ENCODE measurements at places on chromosomes 7 and 10.

DNA sequence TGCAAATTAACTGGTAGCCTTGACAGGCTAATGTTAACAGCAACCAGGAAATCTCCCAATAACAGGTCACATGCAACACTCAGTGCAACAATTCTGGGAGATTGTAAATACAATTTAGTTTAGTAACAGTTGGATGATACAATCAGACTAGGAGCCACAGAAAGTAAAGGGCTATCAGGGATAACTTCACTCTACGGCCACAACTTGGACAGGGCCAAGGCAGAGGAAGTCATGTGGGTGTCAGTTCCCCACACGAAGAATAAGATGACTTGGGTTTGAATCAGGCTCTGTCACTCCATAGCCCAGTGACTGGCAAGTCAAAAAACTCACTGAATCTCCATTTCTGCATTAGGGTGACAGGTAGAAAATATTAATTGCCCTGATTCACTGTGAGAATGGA is 217.3 kb upstream of the CCDC6 start:
- no peak for DNase-seq

DNA sequence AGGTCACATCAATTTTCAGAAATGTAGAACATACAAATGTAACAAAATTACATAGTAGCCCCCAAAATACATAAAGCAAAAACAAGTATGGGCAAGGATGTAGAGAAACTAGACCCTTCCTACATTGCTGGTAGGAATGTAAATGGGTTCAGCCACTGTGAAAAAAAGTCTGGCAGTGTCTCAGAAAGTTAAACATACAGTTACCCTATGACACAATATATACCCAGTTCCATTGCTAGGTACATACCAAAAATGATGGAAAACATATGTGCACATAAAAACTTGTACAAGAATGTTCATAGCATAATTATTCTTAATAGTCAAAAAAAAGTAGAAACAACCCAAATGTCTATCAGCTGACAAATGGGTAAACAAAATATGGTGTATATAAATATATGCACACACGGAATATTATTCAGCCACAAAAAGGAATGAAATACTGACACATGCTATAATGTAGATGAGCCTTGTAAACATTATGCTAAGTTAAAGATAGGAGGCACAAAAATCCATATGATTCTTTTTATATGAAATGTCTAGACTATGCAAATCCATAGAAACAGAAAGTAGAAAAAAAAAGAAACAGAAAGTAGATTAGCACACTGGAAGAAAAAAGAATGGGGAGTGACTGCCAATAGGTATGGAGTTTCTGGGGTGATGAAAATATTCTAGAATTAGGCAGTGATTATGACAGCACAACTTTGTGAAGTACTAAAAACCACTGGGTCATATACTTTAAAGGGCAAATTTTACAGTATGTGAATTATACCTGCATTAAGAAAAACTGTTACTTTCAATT is 13.5 kb downstream of the HERPUD2 start:
- no peak for DNase-seq

- DNase-seq: peak; percentile 40
These were observed 563 bp upstream of the COA1 start for GRCh38 chr7:43729924-43730248.

DNA sequence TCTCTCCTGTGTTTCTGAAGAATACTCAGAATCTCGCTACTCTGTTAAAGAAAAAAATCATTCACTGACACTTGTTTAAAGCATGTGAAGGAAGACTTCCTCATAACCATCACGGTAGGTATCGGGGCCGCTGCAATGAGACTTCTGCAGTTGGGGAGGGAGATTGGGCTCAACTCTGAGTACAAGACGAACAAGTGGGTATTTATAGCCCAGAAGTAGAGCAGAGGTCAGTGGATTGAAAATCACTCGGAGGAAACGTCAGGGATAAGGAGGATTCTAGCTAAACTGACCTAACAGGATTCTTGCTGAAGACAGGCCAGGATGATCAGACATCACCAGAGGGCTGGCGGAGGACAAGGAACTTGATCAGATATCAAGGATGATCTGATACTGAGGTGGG is 33.3 kb downstream of the ITPRIP start:
- DNase-seq: no peak

DNA sequence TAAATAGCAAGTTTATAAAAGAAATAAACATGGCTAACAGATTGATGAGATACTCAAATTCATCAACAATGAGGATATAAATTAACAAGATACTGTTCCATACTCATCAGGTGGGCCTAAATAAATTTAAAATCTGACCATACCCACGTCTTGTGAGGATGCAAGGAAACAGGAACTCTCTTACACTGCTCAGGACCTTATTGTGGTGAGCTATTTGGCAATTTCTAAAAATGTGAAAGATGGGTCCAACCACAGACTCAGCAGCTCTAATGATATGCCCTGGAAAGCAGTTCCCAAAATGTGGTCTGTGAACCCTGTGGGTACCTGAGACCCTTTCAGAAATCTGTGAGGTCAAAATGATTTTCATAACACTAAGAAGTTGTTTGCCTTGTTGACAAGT is 21.5 kb downstream of the RPP38 start:
- DNase-seq: no peak

- DNase-seq: no peak
These were observed 737 bp downstream of the CNNM2 start for GRCh38 chr10:102918817-102919245.

GRCh38 chr7:108101759-108102158 is 28.4 kb downstream of the LAMB4 start:
- DNase-seq: no peak

DNA sequence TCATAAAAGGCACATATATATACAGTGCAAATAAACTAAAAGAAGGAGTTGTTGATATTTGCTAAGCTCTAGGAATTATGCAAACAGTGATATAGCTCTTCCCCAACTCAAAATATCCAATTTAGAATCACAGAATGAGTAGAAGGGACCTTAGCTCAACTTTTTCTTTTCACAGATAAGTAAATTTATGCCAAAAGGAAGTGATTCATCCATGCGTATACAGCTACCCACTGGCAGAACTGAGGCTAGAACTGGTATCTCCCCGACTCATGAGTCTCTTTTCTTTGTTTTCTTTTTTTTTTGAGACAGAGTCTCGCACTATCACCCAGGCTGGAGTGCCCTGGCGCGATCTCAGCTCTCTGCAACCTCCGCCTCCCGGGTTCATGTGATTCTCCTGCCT is 54.2 kb upstream of the SVIL start:
- DNase-seq: peak; percentile 58

DNA sequence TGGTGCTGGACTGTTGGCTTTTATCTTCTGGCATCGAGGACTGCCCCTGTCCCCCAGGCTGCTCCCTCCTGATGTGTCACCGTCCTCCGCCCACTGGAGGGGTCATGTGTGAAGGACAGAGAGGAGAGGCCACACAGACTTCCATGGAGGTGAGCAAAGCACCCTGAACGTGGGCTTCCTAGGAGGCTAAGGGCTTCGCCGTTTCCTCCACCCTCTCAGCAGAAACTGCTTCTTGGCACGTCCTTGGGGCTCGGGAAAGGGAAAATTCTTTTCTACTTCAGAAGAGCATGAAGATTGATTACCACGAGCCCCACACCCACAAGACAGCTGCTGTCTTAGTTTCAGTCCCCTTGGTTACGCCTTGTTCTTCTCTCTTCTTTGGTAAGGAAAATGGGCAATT is 218.2 kb downstream of the CCDC3 start:
- DNase-seq: no peak

GRCh38 chr7:107045195-107045960 is 873 bp downstream of the PRKAR2B start:
- no peak for DNase-seq

DNA sequence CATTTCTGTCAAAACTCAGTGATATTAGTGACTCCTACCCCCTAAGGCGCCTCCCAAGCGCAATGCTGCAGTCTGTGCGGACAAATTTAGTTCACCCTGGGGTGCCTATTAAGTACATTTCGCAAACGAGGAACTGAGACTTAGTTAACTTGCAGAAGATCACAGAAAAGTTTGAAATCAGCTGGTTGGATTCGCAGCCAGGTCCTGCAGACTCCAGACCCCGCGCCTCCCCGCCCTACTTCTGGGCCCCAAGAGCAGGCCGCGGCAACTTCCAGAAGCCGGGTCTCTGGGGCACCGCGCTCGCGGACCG is 588 bp downstream of the CYREN start:
- DNase-seq: no peak

DNA sequence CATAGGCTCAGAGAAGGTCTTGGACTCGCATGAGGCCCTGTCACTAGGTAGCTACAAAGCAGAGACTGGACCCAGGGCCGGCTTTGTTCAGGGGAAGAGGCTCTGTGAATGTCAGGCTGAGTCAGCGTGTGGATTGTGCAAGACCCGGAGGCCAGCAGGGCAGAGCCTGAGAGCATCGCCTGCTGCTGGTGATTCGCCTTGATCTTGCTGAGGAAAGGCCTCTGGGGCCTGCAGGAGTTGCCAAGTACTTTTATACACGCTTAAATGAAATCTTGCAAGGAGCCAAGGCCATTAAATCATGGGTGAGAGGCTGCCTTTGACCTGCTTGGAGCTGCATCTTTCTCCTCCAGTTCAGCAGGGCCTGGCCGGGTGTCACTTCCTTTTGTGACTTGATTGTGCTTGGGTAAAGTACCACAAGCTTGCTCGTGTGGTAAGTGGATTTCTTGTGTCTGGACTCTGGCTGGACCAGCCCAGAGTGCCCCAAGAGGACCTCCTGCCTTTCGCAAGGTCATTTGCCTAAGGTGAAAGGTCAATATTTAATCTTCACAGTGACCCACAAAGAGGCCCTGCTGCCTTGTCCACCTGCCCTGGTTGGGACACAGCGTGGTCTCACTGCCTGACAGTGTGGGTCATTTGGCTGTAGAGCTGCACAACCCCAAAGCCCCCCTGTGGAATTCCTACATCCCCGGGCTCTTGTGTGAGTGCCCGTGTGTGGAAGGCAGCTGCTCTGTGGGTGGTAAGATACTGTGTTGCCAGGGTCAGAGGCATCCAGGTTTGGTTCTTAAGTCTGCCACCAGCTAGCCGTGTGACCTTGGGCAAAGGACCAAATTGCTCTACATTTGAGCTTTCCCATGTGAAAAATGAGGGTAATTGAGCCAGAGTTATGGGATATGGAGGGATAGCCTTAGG is 38.6 kb upstream of the SH2D4B start:
- DNase-seq: peak; percentile 91

DNA sequence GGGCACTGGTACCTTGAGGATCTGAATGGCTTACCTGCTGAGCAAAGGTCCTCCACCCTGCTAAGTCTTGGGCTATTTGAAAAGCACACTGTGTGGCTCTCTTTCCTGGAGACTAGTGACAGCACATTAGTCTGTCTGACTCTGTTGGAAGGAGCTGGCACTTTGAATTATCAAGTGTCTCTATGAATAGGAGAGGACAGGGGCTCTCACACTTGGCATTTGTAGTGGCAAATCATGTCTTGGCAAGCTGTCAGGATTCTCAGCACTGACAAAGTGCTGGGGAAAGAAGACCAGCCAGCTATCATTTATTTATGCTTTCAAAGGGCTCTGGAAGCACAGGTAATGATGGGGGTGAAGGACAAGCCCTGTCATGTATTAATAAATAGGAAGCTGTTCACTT is 62.8 kb downstream of the MTPN start:
- DNase-seq: no peak

DNA sequence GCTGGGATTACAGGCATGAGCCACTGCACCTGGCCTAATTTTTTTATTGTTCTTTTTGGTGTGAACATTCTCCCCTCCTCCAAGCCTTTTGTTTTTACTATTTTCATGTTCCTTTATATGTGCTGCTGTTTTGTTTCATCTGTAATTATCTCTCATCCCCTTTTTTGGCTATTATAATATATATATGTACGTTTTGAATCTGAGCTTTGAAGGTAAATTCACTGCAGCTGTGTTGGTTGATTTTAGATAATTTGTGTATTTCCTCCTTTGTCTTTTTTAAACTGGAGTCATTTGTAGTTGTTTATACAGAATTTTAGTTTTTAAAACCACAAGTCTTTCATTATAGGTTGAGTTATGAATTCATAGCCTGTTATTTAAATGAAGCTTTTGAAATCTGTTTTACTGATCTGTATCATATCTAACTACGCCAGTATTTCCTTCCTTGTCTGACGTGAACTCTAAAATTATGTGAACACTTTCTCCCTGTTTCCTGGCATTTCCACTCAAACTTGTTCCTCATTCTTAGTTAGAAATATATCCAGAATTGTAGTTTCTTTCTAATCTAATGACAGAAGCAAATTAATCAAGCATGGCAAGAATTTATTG is 54.9 kb downstream of the PTEN start:
- DNase-seq: peak; percentile 65

- no peak for DNase-seq
These were observed 123.9 kb downstream of the LRRC4 start for GRCh38 chr7:127907110-127908040.

GRCh38 chr10:75035975-75036708 is 75.3 kb upstream of the SAMD8 start:
- DNase-seq: peak; percentile 22

DNA sequence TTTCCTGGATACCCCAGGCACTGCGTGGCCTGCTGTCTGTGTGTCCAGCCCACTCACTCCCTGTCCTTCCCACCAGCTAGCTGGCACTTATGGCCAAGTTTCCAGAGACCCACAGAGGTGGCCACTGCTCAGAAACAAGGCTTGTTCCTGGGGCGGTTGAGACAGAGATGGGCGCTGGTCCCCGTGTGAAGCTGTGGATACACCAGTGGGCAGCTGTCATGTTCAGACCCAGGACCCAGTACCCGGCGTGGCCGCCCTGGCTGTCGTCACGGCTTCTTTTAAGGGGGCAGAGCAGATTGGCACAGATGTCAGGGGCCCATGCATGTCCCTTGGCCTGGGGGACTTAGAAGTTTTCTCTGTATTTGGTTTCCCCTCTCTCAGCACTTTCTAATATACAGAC is 36.3 kb downstream of the FOXL3 start:
- no peak for DNase-seq

- no peak for DNase-seq
These were observed 12.7 kb downstream of the LRRC18 start for GRCh38 chr10:48926764-48927540.

DNA sequence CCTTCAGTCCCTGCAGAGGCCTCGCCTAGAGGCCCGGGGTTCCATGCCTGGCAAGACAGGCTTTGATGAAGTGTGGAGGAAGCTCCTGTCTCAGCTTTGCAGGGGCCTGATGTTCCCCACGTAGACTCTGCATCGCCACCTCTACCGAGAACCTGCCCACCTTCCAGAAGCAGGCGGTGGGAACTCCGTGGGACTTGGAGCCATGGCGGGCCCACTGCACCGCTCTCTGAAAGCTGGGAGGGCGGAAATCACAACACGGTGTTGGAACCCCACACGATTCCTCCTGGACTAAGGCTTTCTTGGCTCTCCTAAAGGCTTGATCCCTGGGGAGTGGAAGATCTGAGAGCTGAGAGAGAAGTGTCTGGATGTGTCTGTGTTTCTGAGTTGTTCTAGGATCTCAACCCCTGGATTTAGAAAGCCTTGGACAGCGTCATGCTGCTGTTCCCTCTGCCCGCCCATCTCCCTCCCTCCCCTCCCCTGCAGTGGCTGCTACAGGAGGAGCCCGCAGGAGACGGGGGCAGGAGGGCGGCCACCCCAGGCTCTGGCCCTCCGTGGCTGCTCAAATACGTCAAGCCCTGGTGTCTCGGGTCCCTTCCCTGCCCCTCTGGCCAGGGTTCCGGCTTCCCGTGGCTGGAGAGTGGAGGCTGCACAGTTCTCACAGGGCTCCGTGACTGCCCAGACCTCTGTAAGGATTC is 79.7 kb downstream of the VIPR2 start:
- DNase-seq: no peak

- no peak for DNase-seq
These were observed 103.7 kb downstream of the LCOR start for GRCh38 chr10:96935810-96936209.

Measured in Kasumi-1 (cell line).